ENCODE measurements at places on chromosomes 5 and 9.

DNA sequence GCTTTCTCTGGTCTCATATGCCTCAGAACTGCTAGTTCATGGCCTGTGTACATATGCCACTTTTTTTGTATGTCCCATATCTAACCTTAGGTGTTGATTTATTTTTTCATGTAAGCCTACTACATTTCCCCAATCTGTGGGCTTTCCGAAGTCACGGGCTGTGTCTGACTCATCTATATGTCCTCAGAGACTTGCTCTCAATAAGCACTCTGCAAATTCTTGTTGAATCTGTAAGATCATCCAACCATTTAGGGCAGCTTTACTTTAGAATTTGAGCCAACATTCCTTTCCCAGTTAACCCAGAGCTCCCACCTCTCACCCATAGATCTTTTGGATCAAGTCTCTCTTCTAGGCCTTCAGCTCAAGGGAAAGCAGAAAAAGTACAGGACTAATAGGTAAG is 263.4 kb downstream of the SEC61B start:
- DNase-seq = no peak

DNA sequence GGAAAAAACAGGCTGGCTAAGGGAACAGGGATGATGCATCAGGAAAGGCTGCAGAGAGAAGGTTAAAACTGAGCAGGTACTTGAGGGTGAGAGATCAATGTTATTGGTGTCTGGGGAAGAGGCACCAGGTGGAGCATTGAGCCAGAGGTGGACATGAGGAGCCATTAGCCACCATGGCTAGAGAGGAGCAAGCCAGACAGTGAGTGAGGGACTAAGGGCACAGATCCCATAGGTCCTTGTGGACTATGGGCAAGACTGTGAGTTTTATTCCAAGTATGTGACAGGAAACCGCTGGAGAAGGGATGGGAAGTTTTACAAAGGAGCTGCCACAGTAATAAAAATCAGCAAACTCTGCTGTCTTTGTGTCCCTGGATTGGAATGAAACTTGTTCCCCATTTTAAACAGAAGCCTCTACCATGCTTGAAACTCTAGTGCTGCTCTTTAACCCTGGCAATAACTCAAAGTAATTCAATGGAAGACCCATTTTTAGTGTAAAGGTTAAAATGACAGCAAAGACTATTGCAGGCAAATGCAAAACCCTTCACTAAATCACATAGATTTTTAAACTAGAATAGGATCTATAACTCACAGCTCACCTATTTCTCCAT is 349.8 kb downstream of the ENC1 start:
- DNase-seq = no peak

DNA sequence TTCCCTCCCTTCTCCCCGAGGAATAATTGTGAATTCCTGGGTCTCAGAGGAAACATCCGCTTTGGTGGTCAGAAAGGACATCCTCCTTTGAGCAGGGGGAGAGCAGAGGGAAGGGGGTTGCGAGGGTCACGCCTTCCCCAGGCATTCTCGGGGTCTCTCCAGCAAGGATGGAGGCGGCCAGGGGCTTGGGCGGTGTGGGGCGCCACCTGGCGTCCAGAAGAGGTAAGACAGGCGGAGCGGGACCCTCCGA is 129.1 kb downstream of the KCNIP1 start:
- peak; percentile 25 for DNase-seq

DNA sequence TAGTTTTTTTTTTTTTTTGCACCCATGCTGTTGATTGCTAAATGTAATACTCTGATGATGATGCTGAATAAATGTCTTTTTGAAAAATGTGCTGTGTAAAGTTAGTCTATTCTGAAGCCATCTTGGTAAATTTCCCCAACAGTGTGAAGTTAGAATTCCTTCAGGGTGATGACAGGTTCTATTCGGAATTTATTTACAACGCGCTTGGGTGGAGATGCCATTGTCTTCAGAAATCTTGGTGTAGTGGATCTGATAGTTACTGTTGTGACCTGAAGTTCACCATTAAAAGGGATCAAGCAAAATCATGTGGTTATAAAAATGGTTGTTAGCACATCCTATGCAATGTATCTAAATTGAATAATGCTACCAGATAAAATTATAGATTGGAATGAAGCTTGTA is 36.3 kb upstream of the DMRT1 start:
- DNase-seq = no peak

DNA sequence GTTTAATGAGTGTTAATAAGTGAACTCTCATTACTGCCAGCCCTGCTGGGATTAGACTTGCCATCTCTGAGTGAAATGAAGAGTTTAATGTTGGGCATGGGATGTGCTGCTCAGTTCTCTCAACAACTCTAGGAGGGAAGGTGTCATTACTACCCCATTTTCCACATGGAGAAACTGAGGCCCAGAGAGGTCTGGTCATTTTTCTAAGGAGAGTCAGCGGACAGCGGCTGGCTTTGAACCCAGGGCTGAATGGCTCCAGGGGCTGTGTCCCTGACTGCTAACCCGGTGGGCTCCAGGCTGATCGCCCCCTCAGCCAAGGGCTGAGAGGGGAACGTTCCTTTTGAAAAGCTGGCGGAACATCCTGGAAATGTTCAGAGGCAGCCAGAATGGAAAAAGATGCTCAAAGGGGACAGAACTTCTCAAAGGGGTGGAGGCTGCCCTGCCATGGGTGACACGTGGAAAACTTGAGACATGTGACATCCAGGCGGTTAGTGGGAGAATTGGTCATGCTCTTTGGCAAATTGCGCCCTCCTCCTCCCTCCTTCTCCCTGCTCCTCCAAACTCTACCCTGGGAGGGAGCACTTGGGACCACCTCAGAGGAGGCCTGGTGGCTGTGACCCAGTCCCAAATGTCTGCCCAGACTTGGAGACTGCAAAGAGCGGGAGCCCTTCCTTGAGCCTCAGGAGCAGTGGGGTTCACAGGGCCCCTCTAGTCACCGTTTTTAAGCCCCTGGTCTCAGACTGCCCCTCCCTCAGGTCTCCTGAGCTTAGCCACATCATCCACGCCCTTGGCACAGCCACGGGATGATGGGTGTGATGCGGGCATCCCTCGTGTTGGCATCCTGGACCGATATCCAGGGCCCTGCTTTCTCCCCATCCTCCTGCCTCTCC is 28.7 kb downstream of the DNM1 start:
- DNase-seq = no peak

DNA sequence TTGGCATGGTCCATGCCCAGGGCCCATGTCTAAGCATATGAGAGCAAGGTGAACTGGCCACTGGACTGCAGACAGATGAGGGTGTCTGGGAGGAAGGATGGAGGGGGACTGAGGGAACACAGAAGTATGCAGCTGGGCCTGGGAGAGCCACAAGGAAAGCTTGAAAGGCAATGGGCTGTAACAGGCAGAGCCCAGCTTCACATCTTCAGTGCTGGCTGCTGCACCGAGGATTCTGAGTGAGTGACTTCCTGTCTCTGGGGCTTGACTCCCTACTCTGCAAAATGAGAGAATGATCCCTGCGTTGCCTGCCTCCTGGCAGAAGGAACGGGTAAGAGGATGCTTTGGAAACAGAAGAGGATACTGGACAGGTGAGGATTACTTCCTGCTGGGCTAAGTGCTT is 29.0 kb downstream of the COL15A1 start:
- no peak for DNase-seq

GRCh38 chr5:155008669-155009068 is 4.9 kb upstream of the KIF4B start:
- no peak for DNase-seq

GRCh38 chr5:119367502-119368237 is 11.9 kb downstream of the TNFAIP8 start:
- no peak for DNase-seq

GRCh38 chr5:137320056-137321045 is 178.8 kb downstream of the SPOCK1 start:
- DNase-seq = peak; percentile 0

DNA sequence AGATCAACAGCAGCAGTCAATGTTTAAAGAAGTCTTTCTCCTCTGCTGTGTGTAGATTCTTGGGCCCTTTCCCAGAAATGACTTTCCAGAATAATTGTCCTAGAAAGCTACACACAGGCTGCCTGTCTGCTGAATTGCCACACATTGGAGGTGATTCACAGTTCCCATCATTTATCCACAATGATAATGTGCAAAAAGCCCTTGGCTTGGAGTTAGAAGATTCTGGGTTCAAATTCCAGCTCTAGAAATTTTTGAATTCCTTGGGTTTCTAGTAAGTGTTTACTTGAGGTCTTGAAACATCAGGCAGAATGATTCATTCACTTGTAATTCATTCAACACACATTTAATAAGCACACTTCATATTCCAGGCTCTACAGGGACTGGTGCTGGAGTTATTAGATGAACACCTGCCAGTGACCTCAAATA is 28.6 kb upstream of the EPB41L4B start:
- DNase-seq = no peak

GRCh38 chr5:175616083-175616482 is 41.8 kb upstream of the HRH2 start:
- no peak for DNase-seq

DNA sequence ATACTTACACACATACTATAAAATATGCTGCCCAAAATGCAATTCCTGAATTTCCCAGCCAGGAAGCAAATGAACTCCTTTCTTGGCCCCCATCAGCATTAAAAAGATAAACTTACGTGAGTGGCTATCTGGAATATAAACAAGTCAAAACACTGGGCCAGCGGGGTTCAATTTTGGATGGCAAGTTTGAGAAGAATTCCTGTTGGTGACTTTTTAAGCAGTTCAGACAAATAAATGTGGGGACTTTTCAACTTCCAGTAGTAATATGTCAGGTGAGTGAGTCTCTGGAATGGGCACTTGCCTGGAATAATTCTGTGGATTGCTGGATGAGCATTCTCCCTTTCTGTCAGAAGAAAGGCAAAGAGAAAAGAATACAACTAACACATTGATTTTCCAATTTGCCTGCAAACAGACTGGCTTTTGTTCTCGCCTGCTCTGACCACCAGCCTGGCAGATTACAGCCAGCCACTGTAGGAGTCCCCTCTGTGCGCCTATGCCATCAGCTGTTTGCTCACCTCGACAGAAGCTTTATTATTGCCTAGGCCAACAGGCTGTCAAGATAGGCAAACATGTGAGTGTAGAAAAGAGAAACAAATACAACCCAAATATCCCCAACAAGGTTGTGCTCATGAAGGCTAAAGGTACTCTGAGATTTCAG is 78.6 kb downstream of the MRPS27 start:
- DNase-seq = no peak

DNA sequence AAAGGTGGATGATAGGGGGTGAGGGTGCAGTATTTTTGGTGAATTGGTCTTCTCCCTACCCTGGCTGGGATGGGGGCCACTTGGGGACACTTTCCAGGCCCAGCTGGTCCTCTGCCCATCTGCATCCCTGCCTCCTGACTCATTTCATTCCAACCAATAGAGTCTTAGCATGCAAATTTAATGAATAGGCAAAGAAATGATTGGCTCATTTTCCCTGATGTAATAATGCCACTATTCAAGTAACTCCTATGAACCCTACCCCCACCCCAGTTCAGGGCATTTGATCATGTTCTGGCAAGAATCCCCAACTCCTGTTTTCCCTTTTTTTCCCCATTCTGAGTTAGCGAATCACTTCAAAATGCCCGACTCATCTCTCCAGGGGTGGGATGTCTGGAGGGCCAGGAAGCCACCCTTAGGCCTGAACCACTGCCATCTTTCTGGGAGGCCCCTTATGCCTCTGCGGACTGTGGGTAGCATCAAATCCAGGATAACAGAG is 56.7 kb downstream of the PCDH1 start:
- DNase-seq = no peak

DNA sequence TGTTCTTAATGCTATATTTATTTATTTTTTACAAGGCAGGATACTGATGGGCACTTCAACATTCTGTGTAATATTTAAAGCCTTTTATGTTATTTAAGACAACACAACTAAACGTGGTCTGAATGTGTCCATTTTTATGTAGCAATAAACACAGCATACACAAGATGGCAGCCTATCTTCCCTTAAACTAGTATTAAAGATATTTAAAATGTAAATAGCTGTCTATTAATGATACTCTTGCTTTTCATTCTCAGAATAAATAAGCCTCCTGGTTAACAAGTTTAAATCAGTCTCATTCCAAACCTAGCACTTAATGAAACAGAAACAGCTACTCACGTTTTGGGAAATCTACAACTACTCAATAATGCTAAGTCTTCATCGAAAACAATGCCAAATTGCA is 315.7 kb downstream of the MCTP1 start:
- DNase-seq = no peak

DNA sequence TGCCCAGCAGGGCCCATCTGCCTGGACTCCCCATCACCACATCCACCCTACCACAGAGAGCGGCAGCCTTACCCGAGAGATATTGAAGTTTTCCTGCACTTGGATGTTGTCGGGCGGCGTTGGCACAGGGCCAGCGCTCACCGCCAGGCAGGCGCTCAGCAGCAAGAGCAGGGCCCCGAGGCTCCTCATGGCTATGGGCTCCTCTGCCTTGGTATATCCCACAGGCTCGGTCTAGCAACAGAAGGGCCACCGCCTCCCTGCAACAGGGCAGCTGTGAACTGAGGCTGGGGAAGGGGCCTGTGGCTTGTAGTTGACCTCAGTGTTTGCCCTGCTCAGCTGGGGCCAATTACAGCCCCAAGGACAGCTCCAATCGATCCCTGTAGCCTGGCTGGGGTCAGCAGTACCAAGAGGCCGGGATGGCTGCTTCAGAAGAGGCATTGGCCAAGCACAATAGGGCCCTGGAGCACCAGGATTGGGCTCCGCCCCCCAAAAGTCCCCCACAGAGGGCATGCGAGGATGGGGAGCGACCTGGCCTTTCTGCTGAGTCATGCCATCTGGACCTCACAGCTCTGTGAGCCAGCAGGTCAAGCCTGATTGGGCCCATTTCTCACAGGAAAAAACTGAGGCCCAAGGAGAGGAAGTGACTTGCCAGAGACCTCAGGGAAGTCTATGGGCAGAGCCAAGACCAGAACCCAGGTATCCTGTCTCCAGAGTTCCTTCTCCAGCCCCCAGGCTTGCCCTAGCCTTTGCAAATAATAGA is at the start of gene AMBP:
Gene AMBP, minus strand, starts transcription at position 280 of the 760 bp plus-strand sequence. Its CDS starts 91 bp downstream, at position 189.
- DNase-seq = no peak

DNA sequence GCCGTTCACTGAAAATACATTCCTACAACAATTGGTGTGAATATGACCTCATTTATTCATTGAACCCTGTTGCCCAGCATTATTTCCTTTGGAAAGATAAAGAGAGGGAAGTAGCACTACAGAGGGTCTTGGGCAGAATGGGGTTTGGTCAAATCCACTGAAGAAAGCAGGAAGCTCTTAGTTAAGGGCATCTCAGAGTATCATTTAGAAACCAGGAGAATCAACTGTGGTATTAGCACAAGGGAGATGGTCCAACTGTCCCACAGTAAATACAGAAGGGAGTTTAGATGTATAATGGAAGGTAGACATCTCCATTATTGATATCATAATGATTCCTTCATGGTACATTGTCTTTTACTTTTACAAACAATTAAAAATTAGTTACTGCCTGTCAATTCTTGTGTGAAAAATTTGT is 47.1 kb downstream of the LIX1 start:
- no peak for DNase-seq

- DNase-seq = no peak
These were observed 359.8 kb upstream of the FAM174A start for GRCh38 chr5:100175346-100175745.

All from T follicular helper cell (primary cell).